Heart right ventricle (tissue), 16 donors: ENCODE measurements at places on chromosomes 12 and 14.

DNA sequence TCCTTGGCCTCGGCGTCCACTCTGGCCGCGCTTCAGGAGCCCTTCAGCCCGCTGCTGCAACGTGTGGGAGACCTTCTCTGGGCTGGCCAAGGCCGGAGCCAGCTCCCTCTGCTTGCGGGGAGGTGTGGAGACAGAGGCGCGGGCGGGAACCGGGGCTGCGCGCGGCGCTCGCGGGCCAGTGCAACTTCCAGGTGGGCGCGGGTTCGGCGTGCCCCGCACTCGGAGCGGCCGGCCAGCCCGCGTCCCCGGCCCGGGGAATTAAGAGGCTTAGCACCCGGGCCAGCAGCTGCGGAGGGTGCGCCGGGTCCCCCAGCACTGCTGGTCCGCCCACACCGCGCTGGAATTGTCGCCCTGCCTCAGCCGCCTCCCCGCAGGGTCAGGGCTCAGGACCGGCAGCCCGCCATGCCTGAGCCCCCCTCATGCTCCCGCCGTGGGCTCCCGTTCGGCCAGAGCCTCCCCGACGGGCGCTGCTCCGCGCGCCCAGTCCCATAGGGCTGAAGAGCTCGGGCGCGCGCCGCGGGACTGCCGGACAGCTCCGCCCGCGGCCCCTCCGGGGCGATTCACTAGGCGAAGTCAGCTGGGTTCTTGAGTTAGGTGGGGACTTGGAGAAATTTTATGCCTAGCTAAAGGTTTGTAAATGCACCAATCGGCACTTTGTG, 673.9 kb downstream of the SLC16A7 start:
- no peak for DNase-seq

DNA sequence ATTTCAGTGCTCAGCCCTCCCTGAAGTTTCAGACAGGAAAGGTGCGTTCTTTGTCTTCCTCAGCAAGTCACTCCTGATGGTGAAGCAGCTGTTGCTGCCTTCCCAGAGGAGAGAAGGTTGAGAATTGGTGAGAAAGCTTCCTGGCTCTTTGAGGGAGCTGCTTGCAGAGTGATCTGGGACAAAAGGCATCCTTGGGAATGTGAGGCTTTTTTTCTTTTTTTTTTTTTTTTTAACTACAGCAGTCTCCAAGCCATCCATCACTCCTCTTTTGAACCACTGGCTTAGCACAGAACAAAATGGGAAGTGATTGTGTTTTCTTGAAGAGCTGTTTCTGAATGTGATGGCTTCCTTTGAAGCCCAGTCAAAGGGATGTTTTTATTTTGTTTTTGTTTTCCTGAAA, 120.4 kb upstream of the LRIG3 start:
- DNase-seq, result no peak

DNA sequence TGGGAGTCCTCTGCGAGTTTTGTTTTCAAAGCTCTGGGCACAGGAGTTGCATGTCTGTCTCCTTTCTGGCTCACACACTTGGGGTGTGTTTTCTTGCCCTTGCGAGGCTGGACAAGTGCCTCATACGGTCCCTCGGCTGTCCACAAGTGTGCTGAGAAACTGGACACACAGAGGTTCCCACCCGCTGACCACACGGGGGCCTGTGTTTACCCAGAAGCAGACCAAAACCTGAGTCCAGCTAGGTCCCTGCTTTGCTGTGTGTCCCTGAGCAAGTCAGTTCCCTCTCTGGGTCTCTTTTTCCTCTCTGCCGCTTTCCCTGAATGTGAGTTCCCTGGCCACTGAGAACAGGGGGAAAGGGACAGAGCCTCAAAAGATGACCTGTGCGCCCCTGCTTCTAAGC, 678 bp upstream of the OAS2 start:
- no peak for DNase-seq

DNA sequence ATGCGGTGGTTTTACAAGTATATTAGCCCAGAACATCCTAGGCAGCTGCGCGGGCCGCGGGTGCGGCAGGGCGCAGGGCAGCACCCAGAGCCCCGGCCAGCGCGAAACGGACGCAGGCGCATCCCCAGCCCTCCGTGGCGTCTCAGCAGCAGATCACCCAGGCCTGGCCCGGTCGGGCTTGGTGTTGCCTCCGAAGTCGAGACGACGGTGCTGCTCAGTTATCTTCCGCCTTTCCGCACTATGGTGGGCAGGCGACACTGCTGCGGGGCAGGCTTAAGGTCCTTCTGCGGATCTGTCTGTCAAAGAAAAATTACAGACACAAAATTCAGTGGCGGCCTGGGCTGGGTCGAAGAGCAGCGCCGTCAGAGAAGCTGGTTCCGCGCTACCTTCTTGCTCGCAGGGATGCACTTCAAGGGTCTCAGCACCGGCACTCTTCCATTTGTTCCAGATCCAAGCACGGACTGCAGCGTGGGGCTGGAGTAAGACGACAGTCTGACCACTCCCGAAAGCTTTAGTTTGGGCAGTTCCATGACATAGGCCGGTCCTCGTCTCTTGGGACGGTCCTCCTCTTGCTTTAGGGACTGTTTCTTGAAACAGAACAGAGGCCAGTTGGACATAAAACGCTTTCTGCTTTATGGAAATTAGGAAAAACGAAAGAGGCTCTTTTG, 75.8 kb downstream of the MOK start:
- DNase-seq, result no peak

DNA sequence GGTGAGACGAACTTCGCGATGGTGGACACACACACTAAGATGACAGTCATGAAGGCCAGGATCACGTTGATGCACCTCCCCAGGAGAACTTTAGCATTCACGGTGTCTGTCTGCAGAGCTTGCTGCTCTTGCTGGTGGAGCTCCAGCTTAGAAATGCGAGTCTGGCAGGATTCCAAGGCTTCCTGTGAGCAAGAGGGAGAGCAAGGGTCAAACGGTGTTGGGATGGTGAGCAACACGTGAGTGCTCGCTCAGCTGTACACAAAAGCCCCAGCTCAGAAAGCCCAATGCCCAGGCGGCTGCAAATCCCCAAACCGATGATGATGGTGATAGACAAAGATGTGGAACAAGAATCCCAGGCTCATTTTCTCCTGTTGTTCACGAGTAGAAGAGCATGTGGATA, 78.8 kb downstream of the TMCC3 start:
- DNase-seq, result peak; percentile 54

GRCh38 chr12:78096909-78097597, 266.4 kb downstream of the NAV3 start:
- no peak for DNase-seq

- DNase-seq, result no peak
Observed at GRCh38 chr12:3747976-3748619, 4.8 kb downstream of the CRACR2A start.
